COLO829 (cell line): ENCODE measurements at places on chromosomes 6 and 20.

DNA sequence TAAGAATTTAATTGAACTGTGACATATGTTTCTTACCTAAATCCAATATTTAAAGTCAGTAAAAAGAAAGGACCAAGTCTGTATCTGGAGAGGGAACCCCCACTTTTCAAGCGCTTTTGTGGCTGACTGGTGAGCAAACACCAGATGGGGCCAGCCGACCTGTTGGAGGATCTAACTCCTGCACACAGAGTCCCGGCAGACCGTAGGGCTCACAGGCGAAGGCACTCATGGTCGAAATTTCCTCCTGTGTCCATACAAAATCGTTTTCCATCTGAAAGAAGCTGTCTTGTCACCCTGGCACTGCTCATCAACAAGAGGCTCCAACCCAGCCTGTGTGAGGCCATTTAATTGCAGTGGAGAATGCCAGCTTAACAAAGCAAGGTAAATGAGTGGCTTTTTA, 94.0 kb downstream of the SCML4 start:
- DNase-seq = no peak

DNA sequence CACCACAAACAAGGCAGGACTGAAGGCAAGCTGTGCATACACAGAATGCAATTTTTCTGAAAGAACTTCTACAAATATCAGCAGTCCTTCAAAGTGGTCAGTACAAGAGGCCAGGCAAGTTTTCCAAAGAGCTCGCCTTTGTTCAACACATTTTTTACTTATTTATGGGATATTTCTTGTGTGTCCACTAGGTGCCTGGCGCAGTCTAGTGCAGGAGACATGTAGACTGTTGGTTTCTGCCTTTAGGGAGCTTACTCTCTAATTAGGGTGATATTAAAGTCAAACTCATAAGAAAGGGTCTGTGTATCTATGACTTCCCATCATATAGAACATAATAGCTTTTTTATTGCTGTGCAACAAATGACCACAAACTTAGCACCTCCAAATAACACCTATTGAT, 21.2 kb upstream of the VEGFA start:
- no peak for DNase-seq

GRCh38 chr20:4158466-4159050, 143.2 kb upstream of the RNF24 start:
- DNase-seq = no peak

DNA sequence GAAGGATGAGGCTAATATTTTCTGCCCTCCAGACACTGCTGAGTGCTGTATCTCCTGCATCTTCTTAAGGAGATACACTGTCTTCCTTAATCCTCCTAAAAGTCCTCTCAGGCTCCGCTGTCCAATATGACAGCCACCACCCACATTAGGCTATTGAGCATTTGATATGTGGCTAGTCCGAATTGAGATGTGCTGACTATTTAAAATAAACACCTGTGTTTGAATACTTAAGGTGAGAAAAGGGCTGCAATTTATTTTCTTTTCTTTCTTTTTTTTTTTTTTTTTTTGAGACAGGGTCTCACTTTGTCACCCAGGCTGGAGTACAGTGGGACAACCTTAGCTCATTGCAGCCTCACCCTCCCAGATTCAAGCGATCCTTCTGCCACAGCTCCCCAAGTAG, 3.1 kb upstream of the RGL2 start:
- DNase-seq = no peak

- no peak for DNase-seq
Measured at GRCh38 chr6:34412643-34413214, 13.1 kb downstream of the RPS10 start.

DNA sequence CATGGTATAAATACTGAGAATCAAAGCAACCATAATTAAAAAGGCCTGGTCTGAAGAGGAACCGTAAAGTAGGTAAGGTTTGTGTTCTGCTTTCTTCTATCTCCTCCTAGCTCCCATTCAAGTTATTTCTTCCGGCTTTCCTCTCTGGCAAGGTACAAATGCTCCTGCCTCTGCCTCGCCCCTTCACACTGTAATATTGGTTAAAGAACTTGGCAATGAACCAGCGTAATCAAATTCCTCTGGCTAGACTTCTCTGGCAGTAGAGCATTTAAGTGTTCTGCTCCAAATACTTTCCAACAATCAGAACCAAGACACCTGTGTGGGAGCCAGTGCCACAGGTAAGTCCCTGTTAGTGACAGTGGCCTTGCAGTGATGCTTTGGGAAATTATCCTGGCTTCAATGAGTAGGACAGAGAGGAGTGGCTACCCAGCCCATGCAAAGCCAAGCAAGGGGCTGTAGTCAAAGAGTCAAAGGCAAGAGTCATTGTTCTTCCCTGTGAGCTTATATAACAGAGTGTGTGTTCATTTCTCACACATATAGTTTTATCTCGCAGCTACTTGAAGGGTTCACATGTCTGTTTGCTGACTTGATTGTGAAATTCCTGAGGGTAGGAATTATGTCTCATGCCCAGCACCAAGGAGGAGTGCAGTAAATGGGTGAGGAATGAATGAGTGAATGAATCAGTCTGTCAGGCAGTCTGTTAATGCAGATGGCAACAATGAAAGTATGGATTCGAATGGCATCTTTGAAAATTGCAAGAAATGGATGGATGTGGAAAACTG, 329.3 kb downstream of the NRN1 start:
- DNase-seq = no peak

DNA sequence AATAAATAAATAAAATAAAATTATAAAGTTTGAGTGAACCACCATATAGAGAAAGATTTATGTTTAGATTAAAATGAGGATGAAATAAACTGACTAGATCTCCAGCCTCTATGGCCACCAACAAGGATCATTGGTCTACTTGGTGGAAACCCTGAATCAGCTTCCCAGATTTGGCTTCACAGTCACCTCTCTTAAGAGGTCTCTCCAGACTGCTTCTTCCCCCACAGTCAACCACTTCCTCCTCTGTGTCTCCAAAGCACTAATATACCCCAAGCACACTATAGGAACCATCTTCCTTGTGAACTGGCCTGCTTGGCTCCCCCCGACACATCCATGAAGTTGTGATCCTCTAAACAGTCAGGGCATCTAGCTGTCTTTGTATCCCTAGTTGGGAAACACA, 529.6 kb upstream of the RNF217 start:
- DNase-seq = no peak

DNA sequence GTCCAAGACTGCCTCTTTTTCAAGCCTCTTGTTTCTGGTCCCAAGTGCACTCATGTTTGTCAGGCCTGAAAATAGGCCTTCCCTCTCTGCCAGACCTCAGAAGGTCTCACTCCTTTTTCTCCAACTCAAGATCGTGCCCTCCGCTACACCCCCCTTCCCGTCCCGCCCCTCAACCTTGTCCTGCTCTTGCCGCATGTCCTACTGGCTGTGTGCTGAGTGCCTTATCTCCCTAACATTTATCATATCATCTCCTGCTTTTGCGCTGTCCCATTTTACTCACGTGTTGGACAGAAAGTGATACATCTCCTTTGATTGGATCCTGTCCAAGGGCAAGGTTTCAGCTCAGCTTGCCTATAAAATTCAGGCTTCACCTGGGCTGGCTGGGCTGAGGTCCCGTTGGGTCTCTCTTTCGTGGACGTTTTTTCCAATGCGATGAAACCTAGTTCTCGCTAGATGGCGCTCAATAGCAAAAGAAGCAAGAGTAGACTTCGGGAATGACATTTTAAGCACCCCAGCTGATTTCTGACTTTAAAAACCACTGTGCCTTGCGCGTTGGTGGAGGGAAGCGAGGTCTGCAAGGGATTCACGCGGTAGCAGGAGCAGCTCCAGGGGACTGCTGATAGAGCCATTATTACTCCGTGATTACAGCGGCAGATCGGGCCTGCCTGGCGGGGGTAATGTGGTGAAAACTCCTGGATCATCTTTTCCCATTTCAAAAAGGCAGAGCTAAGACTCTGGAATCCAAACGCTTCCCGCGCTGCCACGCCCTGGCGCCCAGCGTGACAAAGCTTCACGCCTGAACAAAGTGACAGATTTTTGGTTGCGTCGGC, 137.6 kb downstream of the IMPG1 start:
- DNase-seq = peak; percentile 70

DNA sequence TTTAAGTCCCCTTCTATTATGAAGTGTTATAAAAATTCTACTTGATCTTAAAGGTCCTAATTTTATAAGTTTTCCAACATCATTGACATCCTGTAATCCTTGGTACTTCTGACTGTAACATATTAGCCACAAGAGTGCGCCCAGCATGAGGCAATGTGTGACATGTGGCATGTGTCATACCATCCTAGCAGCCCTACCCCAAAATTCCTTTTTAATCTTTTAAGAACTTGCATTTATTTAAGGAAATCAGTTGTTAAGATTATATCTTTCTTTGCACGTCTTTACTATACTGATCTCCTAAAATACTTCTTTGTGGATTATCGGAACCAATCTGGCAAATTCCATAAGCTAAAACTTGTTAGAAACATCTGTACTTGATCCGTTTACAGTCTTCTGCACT, 167.1 kb upstream of the SLC24A3 start:
- no peak for DNase-seq

GRCh38 chr6:72422171-72422570, 199.7 kb upstream of the KCNQ5 start:
- no peak for DNase-seq

DNA sequence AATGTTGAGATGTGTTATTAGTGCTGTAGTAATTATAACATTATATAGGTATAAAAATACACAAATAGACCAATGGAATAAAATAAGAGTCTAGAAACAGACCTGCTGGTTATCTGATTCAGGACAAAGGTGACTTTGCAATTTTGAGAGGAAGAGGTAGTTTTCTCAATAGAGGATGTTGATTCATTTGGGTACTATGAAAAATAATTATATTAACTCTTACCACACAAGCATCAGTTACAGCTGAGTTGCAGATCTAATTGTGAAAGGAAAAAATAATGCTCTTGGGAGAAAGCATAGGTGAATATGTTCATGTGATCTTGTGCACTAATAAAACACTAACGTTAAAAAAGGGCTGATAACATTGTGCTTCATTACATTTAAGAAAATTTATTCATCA, 103.0 kb downstream of the BCKDHB start:
- DNase-seq = no peak

DNA sequence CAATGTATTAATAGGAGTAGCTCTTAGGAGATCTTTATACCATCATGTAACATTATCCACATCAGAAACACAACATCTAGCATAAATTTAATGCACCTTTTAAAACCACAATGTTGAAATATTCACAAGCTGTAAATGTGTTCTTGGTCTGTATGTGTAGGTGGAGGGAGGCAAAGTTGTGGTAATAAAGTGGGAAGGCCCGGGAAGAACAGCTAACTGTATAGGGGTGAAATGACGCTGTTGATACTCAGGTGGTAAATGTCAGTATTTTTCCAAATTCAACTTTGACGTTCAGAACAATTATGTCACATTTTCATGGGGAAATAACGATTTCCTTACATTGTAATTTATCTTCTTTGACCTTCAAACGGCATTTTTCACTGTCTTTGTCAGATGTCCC, 146.0 kb upstream of the STMND1 start:
- no peak for DNase-seq

DNA sequence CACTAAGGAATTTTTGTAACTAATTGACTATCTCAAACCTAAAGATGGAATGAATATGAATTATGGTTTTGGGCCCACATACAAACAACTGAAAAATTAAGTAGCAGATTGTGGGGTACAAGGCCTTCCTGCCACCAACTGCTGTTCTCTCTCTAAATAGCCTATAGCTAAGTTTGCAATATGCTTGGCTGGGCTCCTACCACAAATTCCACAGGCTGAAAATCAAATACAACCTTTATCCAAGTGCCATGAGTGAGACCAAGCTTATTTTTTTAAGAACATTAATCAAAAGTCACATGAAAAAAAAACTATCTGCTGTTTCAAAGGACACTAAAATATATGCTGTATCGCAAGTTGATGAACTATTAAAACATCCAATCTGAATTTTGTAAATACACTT, 52.1 kb downstream of the TENT5A start:
- DNase-seq = no peak

- no peak for DNase-seq
Measured at GRCh38 chr20:33516882-33517281, 27.0 kb downstream of the CBFA2T2 start.

DNA sequence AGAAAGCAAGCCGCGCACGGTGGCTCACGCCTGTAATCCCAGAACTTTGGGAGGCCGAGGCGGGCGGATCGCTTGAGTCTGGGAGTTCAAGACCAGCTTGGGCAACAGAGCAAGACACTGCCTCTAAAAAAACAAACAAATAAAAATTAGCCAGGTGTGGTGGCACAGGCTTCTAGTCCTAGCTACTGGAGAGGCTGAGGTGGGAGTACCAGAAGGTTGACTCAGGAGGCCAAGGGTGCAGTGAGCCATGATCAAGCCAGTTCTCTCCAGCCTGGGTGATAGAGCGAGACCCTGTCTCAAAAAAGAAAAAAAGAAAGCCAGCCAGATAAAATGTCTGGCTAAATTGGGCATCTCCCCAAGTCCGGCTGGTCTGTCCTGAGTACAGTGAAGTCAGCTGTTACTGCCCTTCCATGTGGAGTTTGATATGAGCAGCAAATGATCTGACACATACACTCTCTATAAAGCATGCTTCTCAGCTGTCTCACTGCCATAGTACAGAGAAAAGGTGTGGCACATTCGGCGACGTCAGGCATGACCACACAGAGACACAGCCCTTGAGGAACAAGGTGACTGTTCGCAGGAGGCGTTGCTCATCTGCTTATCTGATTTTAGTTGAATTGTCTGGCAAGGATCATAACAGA, 13.0 kb downstream of the CD83 start:
- no peak for DNase-seq

GRCh38 chr6:30816791-30817739, 67.3 kb upstream of the DDR1 start:
- no peak for DNase-seq

- peak; percentile 91 for DNase-seq
Measured at GRCh38 chr20:12925210-12925755, 83.5 kb upstream of the SPTLC3 start.

- DNase-seq = no peak
Measured at GRCh38 chr6:46921059-46921458, 679 bp downstream of the ADGRF5 start.

DNA sequence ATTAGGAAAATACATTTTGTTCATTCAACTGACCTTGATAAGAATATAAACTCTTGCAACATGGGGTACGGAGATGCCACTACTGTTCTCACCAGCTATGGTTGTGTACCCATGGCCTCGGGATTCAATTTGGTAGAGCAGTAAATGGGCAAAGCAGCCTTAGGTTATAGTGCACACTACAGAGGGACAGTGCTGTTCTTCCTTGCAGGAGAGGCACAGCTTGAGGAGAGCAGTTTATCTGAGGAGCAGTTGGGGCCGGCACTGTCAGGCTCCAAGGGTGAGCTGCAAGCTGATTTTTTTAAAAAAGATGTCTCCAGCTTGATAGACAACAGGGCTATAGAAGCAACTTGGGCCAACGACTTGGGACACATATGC, 82.4 kb downstream of the SLC35B3 start:
- DNase-seq = no peak
